Right atrium auricular region (tissue), 2 donors: ENCODE measurements at places on chromosomes 2 and 18. TPM values are rescaled to one million over a fixed set of nuclear protein-coding genes. Genes with fewer than 3 reads are reported as not detected.

GRCh38 chr2:53562407-53562806, 205.2 kb upstream of the CHAC2 start:
- H3K4me1 ChIP-seq = no peaks in the 10 kb centered on the region
- H3K36me3 ChIP-seq = no peaks in the 10 kb centered on the region
- H3K27me3 ChIP-seq = no peaks in the 10 kb centered on the region
- no peak overlapping the region for H3K4me3 ChIP-seq
- H3K27ac ChIP-seq = no peak overlapping the region
- DNase-seq = no peak

- no peaks in the 10 kb centered on the region for H3K36me3 ChIP-seq
- H3K27ac ChIP-seq = no peak overlapping the region
- DNase-seq = no peak
- no peaks in the 10 kb centered on the region for H3K27me3 ChIP-seq
- no peaks in the 10 kb centered on the region for H3K4me1 ChIP-seq
Measured at GRCh38 chr2:154710685-154711084, 12.2 kb downstream of the KCNJ3 start.

DNA sequence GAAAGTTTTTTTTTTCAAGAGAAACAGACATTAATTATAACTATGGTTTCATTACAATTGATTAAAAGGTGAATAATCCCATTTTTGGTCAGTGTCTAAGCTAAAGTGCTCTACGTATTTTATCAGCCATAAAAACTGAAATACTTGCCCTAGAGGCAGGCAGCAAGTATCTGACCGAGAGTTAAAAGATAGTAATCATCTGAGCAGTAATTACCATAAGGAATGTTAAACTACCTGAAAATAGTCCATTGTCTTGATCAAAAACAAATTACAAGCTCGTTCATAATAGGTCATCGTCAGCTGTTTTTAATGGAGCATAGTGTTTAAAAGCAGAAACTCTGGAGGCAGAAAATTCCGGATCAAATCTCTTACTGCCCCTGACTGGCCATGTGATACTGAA, 105.7 kb upstream of the ZEB2 start:
- no peak overlapping the region for H3K4me3 ChIP-seq
- H3K27me3 ChIP-seq = no peaks in the 10 kb centered on the region
- no peak overlapping the region for H3K27ac ChIP-seq
- no peaks in the 10 kb centered on the region for H3K36me3 ChIP-seq
- H3K4me1 ChIP-seq = no peaks in the 10 kb centered on the region
- DNase-seq = no peak

GRCh38 chr2:122545821-122546220, 790.4 kb downstream of the TSN start:
- H3K4me3 ChIP-seq = no peak overlapping the region
- no peaks in the 10 kb centered on the region for H3K4me1 ChIP-seq
- no peak for DNase-seq
- H3K27ac ChIP-seq = no peak overlapping the region
- H3K27me3 ChIP-seq = no peaks in the 10 kb centered on the region

- no peak overlapping the region for H3K4me3 ChIP-seq
- no peaks in the 10 kb centered on the region for H3K36me3 ChIP-seq
- DNase-seq = no peak
- H3K27ac ChIP-seq = no peak overlapping the region
Measured at GRCh38 chr2:105752691-105753358, 8.1 kb downstream of the NCK2 start.

FNDC4 gene
- 2.2 TPM for total RNA-seq

OXER1 gene
- 0.47 TPM for total RNA-seq
